ENCODE measurements at places on chromosomes 7 and 10. TPM values are rescaled to one million over a fixed set of nuclear protein-coding genes. Genes with fewer than 3 reads are reported as not detected.

SUN3 gene
- total RNA-seq, result not detected

THSD7A gene
- 0.06 TPM for total RNA-seq

TRIL gene
- total RNA-seq, result 0.12 TPM

DNAH11 gene
- total RNA-seq, result 5.2 TPM

GPR26 gene
- total RNA-seq, result not detected

PLXNA4 gene
- 1.2 TPM for total RNA-seq

PLEKHS1 gene
- not detected for total RNA-seq

MYH16 gene
- total RNA-seq, result 4.7 TPM

ADRA2A gene
- total RNA-seq, result not detected

CALHM1 gene
- not detected for total RNA-seq

HTR7 gene
- total RNA-seq, result 0.62 TPM

OR13A1 gene
- 0.04 TPM for total RNA-seq

DNA sequence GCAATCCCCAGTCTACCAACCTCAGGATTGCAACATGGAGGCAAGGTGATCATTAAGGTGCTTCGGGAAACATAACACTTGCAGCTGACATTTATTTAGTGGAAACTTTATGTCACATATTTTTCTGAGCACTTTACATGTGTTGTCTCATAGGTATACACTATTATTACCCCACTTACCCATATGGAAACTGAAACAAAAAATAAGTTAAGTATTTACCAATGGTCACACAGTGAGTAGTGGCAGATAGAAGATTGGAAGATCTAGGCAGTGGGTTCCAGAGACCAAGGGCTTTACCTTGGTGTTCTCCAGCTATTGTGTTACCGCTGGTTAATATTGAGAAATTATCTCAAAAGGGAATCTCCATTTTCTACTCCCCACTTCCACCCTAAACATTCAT lies 1279.1 kb upstream of the SORCS1 start:
- no peak for DNase-seq

DNA sequence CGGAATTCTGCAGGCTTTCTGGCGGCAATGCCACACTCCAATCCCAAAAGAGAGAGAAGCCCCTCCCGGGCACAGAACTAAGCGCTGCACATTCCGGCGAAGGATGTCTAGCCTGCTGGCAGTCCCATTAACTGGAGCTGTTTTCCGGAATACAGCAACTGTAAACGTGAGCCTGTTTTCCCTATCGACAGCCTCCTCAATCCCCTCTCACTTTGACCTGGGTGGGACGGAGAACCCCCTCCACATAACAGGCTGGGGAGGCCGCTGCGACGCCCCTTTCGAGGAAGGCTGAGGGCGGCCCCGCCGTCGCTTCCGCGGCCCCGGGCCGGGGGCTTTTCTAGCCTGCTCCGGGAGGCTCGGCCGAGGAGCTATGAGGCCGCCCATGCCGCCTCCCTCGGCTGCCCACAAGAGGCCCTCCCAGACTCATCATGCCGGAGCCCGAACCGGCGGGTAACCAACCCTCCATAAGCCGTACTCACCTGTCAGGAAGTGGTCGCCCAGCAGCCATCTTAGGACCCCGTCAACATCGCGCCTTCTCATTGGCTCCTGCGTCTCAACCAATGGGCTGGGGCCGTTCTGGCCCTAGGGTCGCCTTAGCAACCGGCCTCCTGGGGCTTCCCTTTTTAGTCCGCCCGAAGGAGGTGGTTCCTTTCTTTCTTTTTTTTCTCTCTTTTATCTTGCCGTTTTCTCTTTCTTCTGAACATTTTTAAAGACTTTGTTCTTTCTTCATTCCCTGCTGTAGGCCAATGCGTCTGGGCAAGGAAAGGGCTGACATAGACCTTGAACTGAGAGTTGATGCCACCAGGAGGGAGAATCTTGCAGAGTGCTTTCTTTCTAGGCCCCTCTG lies at the start of gene FAM204A:
TSS of gene FAM204A (minus strand) at position 534 of the 847 bp plus-strand sequence. CDS start 5,909 bp downstream, outside the sequence.
- DNase-seq, result peak; percentile 88

DNA sequence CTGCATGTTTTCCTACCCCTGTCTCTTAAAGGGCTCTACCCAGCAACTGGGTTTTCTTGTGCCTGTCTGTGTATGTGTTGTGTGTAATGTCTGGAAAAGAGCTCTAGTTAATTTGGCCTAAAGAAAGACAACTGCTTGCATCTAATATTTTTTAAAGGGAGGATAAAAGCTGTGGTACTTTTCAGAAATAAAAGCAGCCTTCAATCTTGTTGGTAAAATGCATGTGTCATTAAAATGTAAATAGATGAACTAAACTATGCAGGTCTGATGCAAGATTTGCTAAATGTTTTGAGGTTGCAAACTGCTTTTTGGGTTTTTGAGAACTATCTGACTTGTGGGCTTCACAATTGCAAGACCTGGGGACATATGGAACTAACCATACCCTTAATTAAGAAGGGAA lies 445.3 kb downstream of the HTR7 start:
- peak; percentile 24 for DNase-seq

GRCh38 chr7:76509931-76510877 lies at the start of gene UPK3B:
Gene UPK3B, plus strand, starts transcription at chr7:76510552. Its CDS starts 101 bp downstream, at chr7:76510653.
- peak; percentile 33 for DNase-seq

DNA sequence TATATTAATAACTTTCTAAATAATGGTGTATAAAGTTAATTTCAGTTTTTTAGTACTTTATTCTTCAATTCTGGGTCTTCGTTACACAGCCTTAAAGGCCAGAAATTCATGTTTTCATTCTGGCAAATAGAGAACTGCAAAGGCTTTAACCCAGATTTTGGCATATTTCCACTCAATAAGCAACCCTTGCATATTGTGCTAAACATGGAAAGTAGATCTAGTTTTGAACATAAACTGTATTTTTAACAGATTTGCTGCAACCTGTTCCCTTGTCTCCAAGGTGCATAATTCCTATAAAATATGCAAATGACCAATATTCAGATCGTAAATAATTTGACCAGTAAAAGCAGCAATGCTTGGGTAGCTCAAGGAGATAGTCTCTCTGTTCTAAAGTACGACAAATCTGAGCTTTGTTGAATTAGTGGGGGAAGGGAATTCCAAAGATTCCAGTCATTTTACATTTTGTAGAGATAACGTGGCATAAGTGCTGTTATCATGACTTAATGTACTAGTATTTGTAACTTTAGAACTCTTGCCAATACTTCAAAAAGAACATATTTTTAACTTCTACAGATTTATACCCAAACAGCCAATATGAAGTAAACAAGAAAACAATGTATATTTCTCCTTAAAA lies 46.4 kb upstream of the RSBN1L start:
- DNase-seq, result peak; percentile 24

- no peak for DNase-seq
Measured at GRCh38 chr10:9038146-9038714, 983.7 kb downstream of the GATA3 start.

DNA sequence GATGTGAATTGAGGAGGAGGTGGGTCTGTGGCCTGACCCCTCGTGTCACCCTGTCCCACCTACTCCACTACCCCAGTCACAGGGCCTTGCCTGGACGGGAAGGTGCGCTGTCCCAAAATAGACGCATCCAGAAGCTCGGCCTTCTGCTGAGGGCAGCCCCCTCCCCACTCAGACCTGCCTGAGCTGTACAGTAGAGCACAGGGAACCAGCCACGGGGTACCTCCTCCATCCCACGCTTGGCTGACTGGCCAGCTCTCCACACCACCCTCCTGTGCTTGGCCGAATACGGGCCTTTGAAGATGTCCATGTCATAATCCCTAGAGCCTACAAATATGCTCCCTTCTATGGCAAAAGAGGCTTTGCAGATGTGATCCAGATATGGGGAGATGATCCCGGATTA lies 88.3 kb downstream of the CHST15 start:
- DNase-seq, result no peak

DNA sequence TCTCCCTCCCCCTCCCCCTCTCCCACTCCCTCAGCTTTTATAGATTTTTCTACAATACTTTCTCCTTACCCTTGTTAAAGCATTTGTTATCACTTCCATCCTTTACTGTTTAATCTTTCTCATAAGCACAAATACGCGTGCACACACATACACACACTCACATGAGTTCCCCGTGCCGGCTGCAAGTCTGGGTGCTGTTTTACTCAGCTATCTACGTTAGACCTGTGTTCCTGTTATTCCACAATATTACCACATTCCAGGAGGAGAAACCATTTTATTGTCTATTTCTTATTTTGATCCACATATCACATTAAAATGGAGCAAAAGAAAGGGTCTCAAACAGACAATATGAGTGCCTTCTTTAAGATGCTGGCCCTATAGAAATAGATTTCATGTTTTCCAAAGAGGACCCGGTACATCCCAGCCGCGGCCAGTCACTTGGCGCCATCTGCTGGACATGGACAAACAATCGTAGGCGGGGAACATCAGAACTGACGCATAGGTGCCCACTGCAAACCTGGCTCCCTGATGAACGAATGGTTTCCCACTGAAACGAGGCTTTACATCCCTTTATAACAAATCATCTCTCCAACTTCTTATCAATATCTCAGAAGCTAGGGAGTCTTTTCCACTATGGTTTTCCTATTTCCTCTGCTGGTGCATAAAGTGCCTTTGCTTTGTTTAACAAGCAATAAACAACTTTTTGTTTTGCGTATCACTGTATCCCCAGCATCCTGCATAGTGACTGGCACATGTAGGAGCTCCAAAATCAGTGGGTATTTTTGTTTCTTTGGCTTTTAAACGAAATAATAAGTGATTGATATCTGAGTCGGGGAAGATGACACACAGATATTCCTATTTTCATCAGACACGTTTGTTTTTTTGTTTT lies 25.2 kb upstream of the OPTN start:
- peak; percentile 59 for DNase-seq

- peak; percentile 52 for DNase-seq
Measured at GRCh38 chr10:18104223-18104872, 35.9 kb upstream of the CACNB2 start.

GRCh38 chr7:14219125-14219524 lies 229.7 kb upstream of the ETV1 start:
- peak; percentile 47 for DNase-seq

DNA sequence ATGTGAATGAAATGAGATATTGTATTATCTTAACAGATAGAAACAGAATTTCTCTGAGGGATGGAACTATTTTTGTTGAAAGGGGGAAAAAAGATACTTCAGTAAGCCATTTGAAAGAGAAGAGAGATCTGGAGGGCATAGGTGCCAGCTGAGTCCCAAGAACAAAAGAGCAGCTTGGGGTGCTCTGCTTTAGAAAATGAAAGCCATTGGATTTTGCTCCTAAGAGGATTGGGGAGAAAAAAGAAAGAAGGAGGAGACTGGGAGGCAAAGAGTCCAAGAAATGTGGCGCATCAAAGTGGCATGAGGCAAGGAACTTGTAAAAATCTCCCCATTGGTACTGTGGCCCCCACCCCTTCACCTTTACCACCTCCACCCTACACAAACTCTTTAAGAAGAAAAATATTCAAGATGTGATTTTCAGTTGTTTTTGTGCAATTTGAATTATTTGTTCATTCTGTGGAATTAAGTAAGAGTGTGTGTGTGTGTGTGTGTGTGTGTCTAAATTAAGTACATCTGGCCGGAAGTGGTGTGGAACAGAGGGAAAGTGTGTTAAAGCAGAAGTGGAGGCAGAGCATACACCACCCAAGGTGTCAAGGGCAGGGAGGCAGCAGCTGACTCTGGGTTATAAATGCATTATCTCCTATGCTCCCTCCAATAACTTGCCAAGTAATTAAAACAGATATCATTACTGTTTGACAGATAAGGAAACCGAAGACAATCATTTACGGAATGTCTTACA lies 9.9 kb upstream of the GNAI1 start:
- no peak for DNase-seq

DNA sequence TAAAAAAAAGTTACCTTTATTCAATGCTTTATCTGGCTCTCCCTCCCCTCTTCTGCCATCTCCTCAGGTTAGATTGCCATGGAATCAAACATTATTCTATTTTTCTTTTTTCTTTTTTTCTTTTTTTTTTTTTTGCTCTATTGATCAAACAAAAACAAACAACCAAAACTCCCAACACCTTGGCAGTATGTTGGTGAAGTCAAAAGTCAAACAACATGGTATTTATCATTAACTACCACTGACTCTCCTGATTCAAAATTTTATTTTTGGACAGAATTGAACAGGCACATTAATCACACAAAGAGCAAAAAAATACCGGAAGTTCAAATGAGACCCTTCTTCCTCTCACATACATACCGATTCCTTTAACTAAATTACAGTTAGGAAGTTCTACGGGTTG lies 6.4 kb downstream of the PON1 start:
- DNase-seq, result no peak

GRCh38 chr7:14900051-14900450 lies 2.5 kb downstream of the DGKB start:
- DNase-seq, result peak; percentile 49

DNA sequence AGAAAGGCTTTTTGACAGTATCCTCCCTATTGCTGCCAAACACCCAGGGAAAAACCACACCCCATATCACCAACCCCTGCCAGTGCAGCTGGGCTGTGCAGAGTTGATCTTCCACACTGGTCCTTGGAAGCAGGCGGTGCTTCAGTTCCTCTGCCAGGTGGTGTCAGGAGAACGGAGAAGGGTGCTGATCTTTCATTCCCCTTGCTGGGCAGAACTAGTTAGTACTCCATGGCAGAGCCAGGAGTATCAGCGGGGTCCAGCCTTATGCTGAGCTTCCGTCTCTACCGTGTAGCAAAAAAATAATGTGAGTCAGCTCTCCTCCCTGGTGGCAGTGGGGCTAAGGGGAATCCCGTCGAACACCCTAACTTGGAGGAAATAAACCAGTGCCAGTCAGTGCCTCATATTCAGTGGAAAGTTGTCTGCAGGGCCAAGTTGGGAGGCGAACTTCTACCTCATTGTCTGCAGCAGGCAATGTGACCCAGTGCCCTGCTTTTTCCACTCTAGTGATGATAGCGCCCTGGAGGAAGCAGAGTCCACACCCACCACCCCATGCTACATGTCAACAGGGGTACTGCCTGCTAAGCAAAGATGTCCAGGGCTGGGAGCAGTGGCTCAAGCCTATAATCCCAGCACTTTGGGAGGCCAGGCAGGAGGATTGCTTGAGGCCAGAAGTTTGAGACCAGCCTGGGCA lies 175.4 kb downstream of the AUTS2 start:
- DNase-seq, result no peak

DNA sequence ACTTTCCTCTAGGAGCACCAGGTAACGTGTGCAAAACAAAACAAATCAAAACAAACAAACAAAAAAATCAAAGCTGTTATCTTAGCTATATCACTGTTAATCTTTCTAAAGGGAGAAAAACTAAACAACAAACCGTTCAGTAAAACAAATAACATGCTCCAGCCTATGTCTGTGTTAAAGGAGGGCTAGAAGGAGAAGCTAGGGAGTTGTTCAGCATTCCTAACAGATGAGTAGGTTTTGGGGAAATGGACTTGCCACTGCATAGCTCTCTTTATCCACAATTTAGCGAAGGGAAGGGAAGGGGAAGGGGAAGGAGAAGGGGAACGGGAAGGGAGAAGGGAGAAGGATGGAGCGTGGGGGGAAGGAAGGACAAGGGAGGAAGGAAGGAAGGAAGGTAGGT lies 134.2 kb upstream of the AKR1E2 start:
- DNase-seq, result peak; percentile 71

GRCh38 chr7:2529161-2530070 lies 9.8 kb downstream of the LFNG start:
- DNase-seq, result peak; percentile 65
